ENCODE measurements at places on chromosomes 6 and 20.

GRCh38 chr20:62647521-62648317, 5.4 kb downstream of the SLCO4A1 start:
- DNase-seq = no peak

DNA sequence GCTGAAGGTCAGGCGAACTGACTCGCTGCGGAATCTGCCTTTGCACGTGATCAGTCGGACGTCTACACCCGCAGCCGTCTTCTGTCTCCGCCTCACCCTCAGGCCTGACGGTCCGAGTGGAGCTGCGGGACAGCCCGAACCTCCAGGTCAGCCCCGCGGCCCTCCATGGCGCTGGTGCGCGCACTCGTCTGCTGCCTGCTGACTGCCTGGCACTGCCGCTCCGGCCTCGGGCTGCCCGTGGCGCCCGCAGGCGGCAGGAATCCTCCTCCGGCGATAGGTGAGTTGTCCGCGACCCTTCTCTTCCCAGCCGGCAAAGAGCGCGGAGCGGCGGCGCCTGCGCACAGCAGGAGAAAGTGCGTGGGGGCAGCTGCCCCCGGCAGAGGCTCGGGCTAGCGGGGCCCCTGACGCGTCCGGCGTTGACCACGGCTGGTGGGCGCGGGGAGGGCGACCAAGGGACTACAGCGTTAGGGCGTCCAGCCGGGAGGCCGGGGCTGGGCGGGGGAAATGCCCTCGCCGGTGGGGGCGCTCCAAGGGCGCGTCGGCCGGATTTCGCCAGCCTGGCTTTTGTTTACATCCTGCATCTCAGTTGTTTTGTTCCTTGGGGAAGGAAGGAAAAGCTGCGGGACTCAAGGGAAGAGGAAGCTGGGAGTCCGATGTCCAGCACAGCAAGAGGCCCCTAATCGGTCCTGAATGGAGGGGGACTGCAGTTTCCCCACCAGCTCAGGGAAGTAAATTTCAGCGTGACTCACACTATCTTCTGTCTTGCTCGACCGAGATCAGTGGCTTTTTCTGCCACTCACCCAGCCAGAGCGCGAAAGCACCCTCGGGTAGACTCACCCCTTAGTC, at the start of gene SMPDL3A:
SMPDL3A (plus strand) TSS at position 77 of the 846 bp plus-strand sequence; CDS start at position 166, 89 bp downstream.
- DNase-seq = peak; percentile 83

DNA sequence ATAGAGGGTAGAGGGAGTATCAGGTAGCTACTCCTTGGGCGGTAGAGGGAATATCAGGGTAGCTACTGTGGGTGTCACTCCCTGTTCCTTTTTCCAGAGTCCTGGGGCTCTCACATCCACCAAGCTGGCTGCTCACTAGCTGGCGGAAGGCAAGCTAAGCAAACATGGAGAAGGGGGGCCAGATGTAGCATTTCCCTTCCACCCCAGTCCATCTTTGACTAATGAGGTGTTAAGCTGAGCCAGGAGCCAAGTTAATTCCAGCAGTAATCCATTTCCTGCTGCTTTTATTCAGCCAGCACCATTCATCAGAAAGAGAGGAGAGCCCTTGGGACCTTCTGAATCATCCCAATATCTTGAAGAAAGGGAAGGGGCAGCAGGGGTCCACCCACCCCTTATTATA, 330.0 kb downstream of the ZFAND3 start:
- DNase-seq = no peak

GRCh38 chr6:37171201-37171969, 1.4 kb downstream of the PIM1 start:
- DNase-seq = peak; percentile 53

DNA sequence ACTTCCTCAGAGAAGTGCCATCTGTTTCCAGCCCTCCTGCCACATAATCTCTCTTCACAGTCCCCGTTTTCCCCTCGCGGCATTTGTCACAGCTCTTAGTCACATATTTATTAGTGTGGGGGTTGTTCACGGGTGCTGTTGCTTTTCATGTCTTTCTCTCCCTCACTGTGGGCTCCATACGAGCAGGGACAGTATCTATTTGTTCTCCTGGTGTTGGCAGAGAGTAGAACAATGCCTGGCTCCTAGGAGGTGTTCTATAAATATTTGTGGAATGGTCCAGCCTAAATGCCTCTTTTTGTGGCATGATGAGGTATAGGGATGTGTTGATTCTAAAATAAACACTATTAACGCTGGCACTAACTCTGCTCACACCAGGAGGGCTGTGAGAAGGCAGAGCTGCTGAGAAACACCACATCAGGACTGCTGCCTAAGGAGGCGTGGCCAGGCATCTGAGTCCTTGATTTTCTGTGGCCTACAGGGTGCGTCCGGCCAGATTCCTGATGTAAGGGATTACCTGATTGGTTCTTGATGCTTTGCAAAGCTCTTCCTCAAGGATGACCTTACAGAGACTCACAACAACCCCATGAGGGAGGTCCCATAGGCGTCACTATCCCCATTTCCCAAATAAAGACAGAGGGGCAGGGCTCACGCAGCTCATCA, 219.8 kb upstream of the ARID1B start:
- DNase-seq = no peak

- peak; percentile 9 for DNase-seq
These were observed 241.4 kb downstream of the IBTK start for GRCh38 chr6:82006027-82006738.

GRCh38 chr6:34855463-34855862, 32.4 kb downstream of the TAF11 start:
- DNase-seq = no peak

DNA sequence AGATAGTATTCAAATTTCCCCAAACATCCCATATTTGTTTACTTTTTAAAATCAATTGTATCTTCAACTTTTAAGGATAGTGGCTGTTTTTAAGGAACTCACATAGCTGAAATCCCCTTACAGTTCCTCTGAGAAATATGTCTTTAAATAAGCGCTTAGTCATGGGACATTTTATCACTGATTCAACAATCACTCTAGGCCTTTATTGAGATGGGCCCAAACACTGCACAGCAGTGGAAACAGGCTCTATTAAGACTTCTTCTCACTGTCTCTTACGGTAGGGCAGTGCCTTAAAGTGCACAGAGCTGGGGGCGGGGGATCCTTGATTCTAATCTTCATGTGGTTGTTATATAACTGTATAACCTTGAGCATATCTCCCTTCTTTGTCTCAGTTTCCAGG, 59.8 kb upstream of the RREB1 start:
- no peak for DNase-seq

GRCh38 chr6:169288591-169288990, 34.9 kb upstream of the THBS2 start:
- no peak for DNase-seq

DNA sequence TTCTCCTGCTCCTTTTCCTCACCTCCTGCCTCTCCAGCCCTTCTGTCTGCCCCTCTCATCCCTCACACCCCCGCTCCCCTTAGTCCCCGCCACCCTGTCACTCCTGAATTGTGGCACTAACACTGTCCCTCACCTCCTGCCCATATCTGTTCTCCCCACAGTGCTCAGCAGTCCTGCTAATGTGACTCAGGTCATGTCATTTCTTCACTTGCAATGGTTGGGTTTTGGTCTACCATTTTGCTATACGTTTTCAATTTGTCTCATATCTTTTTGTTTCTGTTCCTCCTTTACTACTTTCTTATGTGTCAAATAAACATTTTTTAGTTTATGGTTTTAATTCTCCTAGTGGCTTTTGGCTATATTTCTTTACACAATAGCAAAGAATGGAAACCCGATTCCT, 1.3 kb upstream of the HLA-B start:
- DNase-seq = no peak

- no peak for DNase-seq
These were observed 11.5 kb upstream of the ALDH8A1 start for GRCh38 chr6:134961366-134961765.

GRCh38 chr6:149862922-149863697, 1.0 kb downstream of the LRP11 start:
- peak; percentile 67 for DNase-seq

GRCh38 chr20:58260006-58260405, 31.6 kb upstream of the ANKRD60 start:
- DNase-seq = no peak

- peak; percentile 10 for DNase-seq
These were observed 1.2 kb downstream of the PLAGL1 start for GRCh38 chr6:144006736-144007477.

DNA sequence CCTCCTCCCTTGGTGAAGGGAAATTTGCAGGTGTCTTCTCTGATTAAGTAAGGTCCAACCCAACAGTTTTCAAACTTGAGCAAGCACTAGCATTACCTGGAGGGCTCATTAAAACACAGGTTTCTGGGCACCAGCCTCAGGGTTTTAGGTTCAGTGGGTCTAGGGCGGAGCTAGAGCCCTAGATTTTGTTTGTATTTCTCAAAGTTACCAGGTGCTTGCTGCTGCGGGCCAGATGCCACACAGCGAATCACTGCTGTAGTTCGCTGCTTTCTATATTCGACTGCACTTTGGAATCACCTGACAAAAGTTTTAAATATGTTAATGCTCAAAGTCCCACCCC, 869 bp downstream of the COL21A1 start:
- no peak for DNase-seq

- DNase-seq = no peak
These were observed 21.9 kb downstream of the VEGFA start for GRCh38 chr6:43791745-43792422.

- no peak for DNase-seq
These were observed 51.6 kb downstream of the GOPC start for GRCh38 chr6:117550618-117551242.

- no peak for DNase-seq
These were observed 3.8 kb downstream of the TSHZ2 start for GRCh38 chr20:52975803-52976531.

- no peak for DNase-seq
These were observed 968 bp upstream of the CCN5 start for GRCh38 chr20:44714102-44714700.

DNA sequence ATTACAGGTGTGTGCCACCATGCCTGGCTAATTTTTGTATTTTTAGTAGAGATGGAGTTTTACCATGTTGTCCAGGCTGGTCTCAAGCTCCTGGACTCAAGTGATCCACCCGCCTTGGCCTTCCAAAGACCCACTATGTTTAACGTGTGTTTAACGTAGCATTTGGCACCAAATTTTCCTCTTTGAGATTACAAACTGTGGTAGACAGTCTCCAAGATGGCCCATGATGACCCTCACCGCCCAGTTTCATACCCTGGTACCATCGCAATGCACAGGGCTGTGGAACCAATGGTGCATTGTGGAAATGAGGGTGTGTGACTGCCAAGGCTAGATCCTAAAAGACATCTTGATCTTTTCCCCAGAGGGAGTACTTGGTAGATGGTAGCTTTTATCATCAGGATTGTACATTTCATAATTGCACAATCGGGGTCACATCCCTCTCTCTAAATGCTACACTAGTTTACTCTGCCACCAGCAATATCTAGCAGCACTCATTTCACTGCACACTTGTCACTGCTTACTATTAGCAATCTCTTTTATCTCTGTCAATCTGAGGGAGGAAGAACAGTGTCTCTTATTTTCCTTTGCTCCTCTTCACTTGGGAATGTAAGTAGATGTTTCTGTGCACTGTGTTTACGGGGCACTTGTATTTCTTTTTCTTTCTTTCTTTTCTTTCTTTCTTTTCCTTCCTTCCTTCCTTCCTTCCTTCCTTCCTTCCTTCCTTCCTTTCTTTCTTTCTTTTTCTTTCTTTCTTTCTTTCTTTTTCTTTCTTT, 96.9 kb downstream of the NOL4L start:
- DNase-seq = no peak

GRCh38 chr20:50034567-50035180, 51.9 kb downstream of the SNAI1 start:
- no peak for DNase-seq

DNA sequence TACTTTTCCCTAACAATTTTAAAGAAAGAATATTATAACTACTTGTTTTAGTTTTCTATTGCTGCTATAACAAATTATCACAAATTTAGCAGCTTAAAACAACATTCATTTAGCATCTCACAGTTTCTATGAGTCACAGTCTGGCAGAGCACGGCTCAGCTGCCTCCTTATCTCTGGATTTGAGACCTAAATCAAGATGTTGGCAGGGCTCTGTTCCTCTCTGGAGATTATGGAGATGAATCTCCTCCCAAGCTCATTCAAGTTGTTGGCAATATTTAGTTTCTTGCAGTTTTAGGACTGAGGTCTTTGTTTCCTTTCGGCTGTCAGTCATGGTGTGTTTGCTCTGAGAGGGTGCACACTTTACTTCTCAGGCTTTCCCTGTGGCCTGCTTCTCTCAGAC, 1065.8 kb upstream of the EYS start:
- DNase-seq = no peak

- DNase-seq = no peak
These were observed 63.2 kb downstream of the FGD2 start for GRCh38 chr6:37068356-37069270.

DNA sequence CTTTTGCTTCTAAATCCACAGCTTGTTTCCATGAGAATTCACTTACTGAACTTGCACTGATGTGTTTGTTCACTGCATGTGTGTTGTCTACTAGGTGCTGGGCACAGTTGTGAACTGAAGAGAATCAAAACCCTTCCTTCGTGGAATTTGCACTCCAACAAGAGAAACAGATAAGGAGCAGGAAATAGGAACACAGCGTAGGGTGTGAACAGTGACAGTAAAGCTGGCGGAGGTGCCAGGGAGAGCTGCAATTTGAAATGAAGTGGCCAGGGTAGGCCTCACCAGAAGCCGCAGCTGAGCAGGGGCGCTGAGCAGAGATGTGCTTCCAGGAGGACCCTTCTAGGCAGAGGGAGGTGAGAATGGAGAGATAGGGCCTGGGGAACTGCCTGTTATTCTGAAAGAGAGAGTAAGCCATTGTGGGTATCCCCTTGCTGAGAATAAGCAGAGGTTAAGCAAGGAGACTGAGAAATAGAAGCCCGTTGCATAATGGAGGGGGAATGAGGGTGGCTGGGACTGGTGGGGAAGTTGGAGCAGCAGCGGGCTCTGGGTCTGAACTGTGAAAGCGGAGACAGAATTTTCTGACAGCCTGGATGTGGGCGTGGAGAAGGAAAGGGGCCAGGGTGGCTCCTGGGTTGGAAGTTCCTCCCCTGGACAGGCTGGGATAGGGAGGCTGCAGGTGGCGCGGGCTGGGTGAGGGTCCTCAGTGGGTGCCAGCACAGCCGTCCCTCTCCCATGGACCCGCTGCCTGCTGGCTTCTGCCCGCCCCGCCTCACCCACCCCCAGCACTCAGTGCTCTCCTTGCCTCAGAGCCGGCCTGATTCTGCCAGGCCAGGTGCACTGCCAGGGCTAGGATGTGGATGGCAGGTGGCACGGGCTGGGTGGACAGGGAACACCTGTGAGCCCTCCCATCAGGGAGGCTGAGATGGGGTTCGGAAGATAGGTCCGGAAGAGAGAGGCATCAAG, 114.7 kb upstream of the AFDN start:
- peak; percentile 68 for DNase-seq

- no peak for DNase-seq
These were observed 290.5 kb upstream of the MANEA start for GRCh38 chr6:95286874-95287273.

- no peak for DNase-seq
These were observed 212.9 kb upstream of the PRDM1 start for GRCh38 chr6:105873211-105873704.

- no peak for DNase-seq
These were observed 151.5 kb upstream of the CENPW start for GRCh38 chr6:126188279-126188909.

GRCh38 chr6:36064770-36065396, 37.3 kb downstream of the MAPK14 start:
- DNase-seq = peak; percentile 39

GRCh38 chr6:12342664-12343063, 52.5 kb downstream of the EDN1 start:
- DNase-seq = no peak

All from transverse colon (tissue), 4 donors.